GM13977 (cell line): ENCODE measurements at places on chromosomes 2 and 18.

- no peak for DNase-seq
Measured at GRCh38 chr18:42798606-42799170, 316.8 kb downstream of the RIT2 start.

DNA sequence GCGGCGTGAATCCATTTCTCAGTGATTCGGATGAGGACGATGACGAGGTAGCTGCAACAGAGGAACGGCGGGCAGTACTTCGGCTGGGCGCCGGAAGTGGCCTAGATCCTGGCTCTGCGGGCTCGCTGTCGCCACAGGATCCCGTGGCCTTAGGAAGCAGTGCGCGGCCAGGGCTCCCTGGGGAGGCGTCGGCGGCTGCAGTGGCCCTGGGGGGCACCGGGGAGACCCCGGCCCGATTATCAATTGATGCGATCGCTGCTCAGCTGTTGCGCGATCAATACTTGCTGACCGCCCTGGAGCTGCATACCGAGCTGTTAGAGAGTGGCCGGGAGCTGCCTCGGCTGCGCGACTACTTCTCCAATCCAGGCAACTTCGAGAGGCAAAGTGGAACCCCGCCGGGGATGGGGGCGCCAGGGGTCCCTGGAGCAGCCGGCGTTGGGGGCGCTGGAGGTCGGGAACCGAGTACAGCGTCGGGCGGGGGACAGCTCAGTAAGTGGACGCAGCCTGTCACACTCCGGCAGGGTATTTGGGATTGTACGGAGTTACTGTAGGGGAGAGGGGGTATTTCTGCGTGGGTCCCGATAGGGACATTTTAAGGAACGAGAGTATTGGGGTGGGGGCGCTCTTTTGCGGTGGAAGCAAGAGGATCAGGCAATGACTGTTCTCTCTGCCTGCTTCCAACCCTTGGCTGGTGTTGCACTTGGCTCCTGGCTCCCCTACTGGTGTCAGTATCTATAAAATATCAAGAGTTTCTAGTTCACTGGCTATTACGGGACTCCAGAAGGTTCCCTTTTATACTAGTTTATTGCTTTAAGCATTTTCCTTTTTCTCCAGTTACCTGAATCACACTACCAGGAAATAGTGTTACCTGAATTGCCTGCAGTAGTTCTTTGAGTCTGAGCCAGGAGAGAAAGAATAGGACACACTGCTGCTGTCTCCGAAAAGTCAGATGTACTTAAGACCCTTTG is 772 bp downstream of the RELCH start:
- DNase-seq, result no peak

- no peak for DNase-seq
Measured at GRCh38 chr18:13269521-13270011, 51.0 kb downstream of the LDLRAD4 start.

GRCh38 chr2:16050261-16050907 is 110.0 kb downstream of the MYCN start:
- DNase-seq, result no peak

- no peak for DNase-seq
Measured at GRCh38 chr18:156514-157230, 1.7 kb upstream of the USP14 start.
